ENCODE measurements at places on chromosomes 16 and 17. TPM values are rescaled to one million over a fixed set of nuclear protein-coding genes. Genes with fewer than 3 reads are reported as not detected.
A peak's percentile ranks its signal among the peaks of the same experiment; 100 is the strongest.

- no peak for ATAC-seq
Measured at GRCh38 chr16:4743226-4743878, 9.0 kb downstream of the DNAAF8 start.

- no peak for ATAC-seq
Measured at GRCh38 chr17:52271781-52272180, 113.3 kb upstream of the CA10 start.

MARVELD3 gene
- not detected for total RNA-seq

- ATAC-seq = peak; percentile 46
Measured at GRCh38 chr17:4074831-4075495, 67.9 kb downstream of the ZZEF1 start.

GRCh38 chr16:89922477-89922883 is 662 bp upstream of the TUBB3 start:
- peak; percentile 37 for ATAC-seq

ST6GALNAC2 gene
- 5.4 TPM for total RNA-seq

NHERF2 gene
- 43.8 TPM for total RNA-seq

IRX5 gene
- 0.47 TPM for total RNA-seq

DNA sequence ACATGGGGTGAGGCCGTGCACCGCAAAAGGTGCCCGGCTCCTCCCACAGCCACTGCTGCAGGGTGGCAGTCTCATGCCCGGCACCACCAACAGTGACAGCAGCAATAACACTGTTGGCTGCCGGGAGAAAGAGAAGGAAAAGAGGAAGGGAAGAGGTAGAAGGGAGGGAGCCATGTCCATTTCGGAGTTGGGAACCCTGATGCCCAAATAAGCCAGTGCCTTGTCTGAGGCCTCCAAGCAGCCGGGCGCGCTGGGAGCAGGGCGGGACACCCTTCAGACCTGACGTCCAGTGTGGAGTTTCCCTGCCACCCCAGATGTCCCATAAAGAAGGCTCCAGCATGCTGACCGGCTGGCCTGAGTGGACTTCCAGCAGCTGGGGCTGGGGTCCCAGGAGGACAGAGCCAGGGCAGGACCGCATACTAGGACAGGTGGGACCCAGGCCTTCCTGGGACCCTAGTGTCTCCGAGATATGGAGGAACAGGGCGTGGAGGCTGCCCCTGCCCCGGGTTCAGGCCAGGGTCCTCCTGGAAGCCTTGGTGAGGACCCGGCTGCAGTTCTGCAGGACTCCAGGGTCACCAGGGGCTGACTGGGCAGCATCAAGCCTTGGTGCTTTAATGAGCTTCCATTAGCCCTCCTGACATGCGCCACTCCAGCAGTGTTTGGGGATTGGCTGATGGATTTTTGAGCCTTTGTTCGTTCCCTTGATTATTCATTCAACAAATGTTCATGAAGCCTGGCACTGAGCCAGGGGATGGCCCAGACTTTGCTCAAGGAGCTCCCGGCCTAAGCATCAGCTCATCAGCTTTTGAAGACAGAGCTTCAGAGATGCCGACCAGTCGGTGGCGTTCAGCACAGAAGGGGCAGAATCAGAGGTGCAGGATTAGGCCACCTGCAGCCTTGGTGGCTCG is 223.6 kb upstream of the CIBAR2 start:
- ATAC-seq = no peak

DNA sequence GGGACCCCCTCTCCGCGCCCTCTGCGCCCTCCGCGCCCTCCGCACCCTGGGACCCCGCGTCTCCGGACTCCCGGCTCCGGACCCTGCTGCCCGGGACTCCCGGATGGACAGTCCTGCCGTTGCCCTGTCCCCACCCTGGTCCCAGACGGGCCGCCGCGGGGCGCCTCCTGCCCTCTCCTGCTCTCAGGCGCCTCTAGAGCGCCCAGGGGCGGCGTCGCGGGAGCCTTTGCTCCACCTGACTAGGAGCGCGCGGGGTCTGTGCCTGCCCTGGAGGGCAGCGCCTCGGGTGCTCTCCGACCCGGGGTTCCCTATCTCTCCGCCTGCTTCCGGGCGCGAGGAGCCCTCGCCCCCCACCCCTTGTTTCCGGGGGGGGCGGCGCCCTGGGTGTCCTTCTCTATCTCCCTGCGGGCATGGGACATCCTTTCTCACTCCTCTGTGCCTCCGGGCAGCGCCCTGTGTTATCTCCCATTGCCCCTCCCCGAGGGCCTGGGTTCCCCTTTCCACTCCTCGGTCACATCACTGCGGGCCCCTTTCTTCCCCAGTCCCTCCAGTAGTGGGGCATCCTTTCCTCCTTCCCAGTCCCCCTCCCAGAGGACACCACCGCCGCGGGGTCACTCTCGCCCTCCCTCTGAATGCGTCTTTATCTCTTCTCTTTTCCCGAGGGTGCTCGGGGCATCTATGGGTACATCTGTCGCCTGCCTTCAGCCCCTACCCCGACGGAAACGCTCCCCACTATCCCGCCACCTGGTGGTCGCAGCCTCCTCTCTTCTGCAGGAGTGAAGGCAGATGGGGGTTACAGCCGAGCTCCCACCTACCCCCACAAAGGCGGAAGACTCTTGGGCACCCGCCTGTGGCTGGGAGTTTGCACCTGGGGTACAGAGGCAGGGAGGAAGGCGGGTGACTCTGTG is 875 bp downstream of the PRKCB start:
- ATAC-seq = peak; percentile 33

CBX8 gene
- total RNA-seq = 1.7 TPM

TNFAIP1 gene
- 53.2 TPM for total RNA-seq

GRCh38 chr17:7413346-7413985 is 5.8 kb downstream of the NLGN2 start:
- ATAC-seq = no peak

TBC1D3G gene
- 0.31 TPM for total RNA-seq

DNA sequence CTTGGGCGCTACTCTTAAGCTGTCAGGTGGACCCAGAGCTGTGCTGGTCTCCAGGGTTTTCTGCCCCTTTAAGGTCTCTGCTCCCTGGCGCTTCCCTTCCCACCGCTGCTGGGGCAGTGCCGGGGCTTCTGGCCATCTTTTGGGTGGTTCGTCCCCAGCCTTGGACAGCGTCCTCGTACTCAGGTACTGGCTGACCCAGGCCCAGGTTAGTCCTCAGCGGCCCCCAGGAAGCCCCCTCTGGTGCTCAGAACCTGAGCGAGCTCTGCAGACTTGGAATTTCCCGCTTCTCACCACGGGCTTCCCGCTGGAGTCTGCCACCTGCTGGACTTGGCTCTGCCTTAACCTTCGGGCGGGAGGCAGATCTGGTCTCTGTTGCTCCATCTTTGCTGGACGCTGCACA is 94.1 kb upstream of the ZNF750 start:
- ATAC-seq = no peak

DNA sequence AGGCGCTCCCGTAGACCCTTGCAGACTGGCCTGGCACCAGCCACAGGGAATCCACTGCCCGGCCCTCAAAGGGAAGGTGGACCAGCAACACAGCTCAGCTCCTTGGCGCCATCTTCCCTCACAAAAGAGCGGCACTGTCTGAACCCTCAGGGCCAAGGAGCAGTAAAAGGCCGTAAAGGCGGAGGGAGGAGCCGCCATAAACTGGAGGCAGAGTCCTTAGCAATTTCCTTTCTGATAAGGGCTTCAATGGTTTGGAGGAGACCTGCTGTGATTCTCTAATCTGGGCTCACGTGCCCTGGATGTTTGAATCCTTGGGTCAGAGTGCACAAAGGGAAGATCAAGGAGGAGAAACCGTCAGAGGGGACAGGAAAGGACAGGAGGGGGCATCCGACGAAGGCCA is 15.5 kb upstream of the AXIN2 start:
- no peak for ATAC-seq

- ATAC-seq = no peak
Measured at GRCh38 chr17:67129283-67129682, 84.9 kb downstream of the CACNG1 start.

DNA sequence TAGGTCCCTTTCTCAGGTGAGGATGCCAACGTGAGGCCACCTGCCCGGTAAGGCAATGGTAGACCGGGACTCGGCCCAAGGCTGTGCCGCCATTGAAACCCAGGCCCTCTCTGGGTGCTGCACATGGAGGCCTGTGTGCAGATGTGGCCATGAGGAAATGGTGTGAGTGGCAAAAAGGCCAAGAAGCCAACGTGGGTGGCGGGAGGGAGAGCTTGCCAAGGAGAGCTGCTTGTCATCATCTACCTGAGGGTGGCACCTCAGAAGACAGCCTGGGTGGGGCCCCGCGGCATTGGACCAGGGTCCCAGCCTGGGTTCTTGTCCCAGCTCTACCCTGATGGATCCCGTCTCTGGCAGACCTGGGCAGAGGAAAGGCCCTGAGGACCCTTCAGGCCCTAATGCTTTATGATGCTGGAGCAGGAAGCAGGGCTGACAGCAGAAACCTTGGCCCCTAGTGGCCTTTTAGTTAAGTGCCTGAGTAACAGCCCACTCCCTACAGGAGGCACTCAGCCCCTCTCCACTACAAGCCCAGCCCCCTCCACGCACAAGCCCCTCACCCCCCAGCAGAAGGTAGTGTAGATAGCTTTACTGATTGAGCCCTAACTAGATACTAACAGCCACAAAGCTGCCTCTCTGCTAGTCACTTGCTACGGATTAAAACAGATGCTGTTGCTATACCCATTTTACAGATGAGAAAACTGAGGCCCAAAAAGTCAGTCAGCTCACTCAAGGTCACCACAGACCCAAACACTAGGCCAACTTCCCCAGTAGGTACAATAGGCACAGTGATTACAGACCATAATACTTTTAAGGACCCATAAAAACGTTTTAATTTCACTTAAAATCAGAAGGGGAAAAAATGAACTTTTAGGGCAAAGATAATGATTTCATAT is 26.2 kb upstream of the KIFC3 start:
- no peak for ATAC-seq

DNA sequence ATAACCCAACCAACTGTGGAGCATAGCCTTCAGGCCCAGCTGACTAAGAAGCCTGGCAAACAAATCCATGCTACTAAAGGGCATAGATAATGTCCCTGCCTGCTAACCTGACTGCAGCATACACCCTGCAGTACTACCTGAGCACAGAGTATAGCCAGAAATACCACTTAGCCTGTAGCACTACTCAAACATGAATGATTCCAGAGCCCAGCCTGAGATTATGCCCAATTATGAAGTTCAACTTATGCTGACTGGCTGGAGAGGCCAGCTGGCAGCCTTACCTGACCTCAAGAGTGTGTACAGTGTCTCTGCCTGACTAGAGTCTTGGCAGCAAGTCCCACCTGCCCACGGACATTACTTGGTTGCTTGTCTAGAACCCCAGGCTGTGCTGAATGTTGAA is 1265.3 kb downstream of the CDH11 start:
- ATAC-seq = no peak

- no peak for ATAC-seq
Measured at GRCh38 chr17:67456889-67457288, 79.8 kb downstream of the PITPNC1 start.

KRT31 gene
- not detected for total RNA-seq

DNA sequence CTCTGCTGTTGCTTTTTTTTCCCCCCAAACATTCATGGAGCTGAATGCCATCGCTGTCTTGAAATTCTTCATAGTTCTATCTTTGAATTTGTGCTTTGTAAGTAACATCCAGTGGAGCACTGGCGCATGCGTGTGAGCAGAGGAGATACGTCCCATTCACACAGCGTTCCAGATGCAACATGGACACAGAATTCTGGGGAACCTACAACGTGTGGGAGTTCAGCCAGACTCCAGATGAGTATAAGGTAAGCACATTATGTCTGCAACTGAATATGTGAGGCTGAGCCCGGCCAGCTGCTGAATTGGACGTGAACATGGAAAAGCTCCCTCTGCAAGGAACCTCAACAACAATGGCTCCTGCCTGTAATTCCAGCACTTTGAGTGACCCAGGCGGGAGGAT is 4.3 kb upstream of the ATP1B2 start:
- no peak for ATAC-seq

GRCh38 chr17:557371-557770 is 157.3 kb downstream of the VPS53 start:
- no peak for ATAC-seq

TBKBP1 gene
- total RNA-seq = 20.6 TPM

DNA sequence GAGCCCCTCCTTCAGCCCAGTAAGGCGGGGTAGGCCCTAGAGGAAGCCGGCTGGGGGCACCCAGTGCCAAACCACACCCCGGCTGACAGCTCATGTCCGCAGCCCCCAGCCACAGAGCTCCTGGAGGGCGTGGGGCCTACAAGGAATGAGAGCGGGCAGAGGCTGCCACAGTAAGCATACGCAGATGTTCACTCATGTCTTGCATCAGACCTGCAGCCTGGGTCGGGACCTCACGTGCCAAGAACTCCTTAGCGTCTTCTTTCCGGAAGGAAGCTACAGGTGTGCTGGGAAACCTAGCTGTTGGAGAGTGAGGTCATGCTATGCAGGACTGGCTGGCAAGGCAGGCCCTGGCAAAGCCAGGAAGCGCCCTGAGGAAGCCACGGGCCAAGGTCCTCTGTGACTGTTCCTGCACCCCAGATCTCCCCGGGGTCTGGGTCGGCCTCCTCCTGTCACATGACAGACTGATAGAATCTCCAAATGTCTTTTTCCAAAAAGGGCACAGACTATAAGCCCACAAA is 1.6 kb downstream of the ZNF598 start:
- no peak for ATAC-seq

- ATAC-seq = no peak
Measured at GRCh38 chr17:16820979-16821543, 131.0 kb downstream of the CCDC144A start.

JPH3 gene
- total RNA-seq = 1.1 TPM

HBZ gene
- total RNA-seq = not detected

GRCh38 chr17:40363111-40363827 is 1.3 kb downstream of the GJD3 start:
- ATAC-seq = peak; percentile 11

- no peak for ATAC-seq
Measured at GRCh38 chr17:1566505-1567199, 4.1 kb upstream of the PITPNA start.

TNFSF13 gene
- 34.9 TPM for total RNA-seq

GRCh38 chr17:32671896-32672295 is 185.1 kb downstream of the CDK5R1 start:
- ATAC-seq = no peak

CES3 gene
- total RNA-seq = not detected

GRCh38 chr16:56950455-56950854 is 11.3 kb upstream of the CETP start:
- ATAC-seq = no peak

GRCh38 chr17:42266918-42267766 is 9.0 kb downstream of the STAT5B start:
- no peak for ATAC-seq

CCL1 gene
- not detected for total RNA-seq

DNA sequence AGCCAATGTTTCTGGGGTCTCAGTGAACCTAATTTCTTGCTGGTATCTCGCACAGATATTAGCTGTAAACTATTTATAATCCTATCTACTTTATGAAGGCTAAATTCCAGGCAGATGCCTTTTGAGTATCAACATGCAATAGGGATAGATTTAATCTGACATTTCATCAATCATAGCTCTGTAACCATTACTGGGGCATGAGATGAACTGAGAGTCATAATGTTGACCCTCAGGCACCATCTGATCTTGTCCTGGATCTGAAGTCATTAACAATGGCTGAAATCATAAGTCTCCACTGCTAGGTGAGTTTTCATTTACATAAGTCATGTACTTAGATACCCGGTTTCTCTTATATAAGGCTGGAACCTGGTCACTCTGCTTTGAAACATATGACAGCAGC is 3.6 kb downstream of the PMFBP1 start:
- no peak for ATAC-seq

LRRC59 gene
- 46.4 TPM for total RNA-seq
